ENCODE measurements at places on chromosomes 11 and 22.

DNA sequence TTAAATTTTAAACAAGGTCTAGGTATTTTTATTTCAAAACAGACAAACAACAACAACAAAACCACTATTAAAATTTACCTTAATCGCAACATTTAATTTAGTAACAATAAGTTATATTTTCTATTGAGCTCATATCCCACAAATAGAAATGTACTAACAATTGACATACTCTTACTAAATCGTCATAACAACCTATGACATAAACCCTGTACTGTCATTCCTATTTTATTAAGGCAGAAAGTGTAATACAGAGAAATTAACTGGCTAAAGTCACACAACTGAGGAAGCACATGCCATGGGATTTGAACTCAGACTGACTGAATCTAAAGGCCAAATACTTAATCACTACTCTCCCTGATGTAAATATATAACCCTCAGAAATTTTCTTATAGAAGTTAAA lies 3.0 kb downstream of the KIF18A start:
- DNase-seq = no peak

DNA sequence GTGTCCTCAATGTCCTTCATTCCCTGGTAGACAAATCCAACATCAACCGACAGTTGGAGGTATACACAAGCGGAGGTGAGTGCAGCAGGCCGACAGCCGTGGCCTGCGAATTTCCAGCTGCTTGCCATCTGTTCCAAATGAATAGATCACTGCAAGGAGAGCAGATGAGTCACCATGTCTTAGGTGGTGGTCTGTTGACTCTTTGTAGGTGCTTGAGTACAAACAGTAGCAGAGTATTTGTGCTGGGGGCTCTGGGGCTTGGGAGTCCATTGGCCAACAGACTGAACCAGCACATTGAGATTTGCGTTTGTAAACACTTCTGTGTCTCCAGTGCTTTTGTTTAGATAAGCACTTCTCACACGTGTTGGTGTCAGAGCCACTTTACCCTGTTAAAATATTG lies 21.1 kb downstream of the EIF3L start:
- DNase-seq = no peak

DNA sequence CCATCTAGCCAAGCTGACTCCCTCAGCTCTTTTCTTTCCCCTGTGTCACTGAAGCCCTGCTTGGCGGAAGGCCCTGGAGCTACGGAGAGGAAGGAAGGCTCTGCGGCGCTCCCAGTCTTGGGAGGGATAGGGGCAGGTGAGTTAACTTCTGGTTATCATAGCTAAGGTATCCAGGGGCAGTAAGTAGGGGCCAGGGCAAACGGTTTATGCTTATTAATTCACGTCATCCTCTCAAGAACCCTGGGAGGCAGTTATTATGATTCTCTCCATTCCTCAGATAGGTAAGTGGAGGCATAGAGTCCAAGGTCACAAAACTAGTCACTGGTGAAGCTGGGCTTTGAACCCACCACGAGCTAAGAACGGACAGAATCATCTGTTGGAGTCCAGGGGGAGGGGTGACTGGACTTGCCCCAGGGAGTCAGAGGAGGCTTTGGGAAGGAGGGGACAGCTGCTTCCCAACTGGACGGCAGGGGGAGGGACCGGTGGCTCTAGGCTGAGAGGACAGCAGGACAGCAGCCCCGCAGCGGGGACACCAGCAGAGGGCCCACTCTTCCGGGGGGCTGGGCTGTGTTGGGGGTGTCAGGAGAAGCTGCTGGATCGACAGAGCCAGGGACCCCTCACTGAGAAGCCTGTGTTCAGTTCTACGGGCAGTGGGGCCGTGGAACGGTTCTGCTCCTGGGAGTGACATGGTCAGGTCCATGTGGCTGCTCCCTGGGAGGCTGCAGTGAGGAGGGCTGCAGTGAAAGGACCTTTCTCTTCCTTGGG lies 3.5 kb downstream of the BAIAP2L2 start:
- no peak for DNase-seq

DNA sequence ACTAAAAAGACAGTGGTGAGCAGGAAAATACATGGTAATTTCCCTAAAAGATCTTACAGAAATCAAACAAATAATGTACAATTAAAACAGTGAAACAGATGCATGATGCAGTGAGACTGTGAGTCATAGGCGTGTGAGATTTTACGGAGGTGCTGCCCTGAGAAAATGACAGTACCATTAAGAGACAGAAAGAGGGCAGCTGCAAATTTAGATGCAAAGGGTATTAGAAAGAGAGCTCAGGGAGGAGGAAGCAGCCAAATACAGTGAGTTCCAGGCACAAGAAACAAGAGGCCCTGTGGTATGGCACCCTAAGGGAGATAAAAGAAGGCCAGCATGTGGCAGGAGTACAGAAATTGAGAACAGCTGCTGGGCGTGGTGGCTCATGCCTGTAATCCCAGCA lies 88.5 kb upstream of the FIBIN start:
- no peak for DNase-seq

- no peak for DNase-seq
Measured at GRCh38 chr11:112651386-112651785, 309.8 kb upstream of the NCAM1 start.

DNA sequence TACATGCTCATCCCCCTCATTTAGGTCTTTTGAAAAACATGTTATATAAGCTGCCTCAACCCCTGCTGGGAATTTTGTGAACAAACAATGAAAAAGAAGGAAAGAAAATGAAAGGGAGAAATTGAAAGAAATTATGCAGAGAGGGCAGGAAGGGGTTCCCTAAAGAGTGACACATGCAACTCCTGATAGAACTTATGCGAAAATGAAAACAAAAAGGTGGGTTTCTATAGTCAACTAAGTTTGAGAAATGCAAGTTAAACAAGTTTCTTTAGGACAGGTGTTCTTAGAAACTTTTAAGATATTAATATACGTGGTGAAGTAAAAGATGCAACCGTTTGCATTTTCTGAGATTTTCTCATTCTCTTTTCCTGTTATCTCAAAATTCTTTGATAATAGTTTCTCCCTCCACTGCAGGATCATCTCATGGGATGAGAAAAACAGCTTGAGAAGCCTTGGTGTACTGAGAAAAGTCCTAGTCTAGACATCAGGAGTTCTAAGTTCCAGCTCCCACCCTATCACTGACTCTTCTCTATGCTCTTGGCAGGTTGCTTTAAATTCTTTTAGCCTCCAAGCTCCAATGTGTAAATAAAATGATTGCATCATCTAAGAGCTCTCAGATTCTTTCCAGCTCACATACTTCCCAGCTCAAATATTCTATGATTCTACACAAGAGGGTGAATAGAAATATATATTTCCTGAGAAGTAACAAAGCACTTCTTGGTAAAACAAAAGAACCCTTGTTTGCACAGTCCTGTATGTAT lies 109.2 kb downstream of the FAM76B start:
- no peak for DNase-seq

- DNase-seq = no peak
Measured at GRCh38 chr11:128603003-128603696, 15.8 kb upstream of the ETS1 start.

DNA sequence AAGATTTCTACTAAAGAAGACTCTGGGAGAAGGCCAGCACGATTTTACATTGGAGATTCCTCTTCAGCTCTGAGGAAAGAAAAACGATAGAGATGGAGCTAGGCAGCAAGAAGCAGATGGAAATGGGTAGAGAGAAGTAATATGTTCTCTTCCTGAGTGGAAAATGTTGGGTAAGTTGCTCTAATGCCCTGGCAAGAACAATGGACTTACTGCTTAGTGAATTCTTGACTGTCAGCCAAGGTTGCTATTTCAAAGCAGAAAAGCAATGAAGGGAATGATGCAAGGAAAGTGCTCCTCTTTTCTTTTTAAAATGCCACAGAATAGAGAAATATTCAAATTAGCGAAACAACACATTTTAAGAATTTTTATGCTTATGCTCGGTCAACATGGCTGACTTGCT lies 38.4 kb upstream of the CWF19L2 start:
- no peak for DNase-seq

DNA sequence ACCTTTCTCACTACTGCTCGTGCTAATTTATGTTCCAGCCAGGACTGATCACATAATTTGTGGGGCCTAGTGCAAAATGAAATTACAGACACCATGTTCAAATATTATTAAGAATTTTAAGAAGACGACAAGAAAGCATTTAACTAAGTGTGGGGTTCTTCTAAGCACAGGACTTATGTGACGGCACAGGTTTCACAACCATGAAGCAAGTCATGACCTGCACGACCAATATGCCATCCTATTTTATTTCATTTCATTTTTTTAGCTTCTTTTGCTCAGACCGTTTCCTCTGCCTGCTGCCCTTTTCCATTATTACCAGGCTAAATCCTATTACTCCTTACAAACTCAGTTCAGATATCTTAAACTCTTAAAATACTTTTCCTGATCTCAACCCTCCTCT lies 462.5 kb downstream of the AASDHPPT start:
- DNase-seq = no peak

DNA sequence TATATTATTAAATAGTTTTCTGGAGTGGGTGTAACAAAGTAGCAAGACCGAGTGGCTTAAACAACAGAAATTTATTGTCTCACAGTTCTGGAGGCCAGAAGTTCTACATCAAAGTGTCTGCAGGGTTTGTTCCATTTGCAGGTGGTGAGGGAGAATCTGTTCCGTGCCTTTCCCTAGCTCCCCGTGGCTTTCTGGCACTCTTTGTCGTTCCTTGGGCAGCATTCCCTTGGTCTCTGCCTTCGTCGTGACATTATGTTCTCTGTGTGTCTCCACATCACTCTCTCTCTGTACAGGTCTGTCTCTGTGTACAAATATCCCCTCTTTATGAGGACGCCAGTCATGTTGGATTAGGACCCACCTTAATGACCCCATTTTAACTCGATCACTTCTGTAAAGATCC lies 38.2 kb downstream of the LDLRAD3 start:
- no peak for DNase-seq

- DNase-seq = peak; percentile 37
Measured at GRCh38 chr11:46537537-46538295, 56.1 kb downstream of the AMBRA1 start.

- no peak for DNase-seq
Measured at GRCh38 chr22:49957826-49958365, 2.7 kb upstream of the PIM3 start.

GRCh38 chr11:22151649-22152197 lies 41.2 kb upstream of the ANO5 start:
- no peak for DNase-seq

DNA sequence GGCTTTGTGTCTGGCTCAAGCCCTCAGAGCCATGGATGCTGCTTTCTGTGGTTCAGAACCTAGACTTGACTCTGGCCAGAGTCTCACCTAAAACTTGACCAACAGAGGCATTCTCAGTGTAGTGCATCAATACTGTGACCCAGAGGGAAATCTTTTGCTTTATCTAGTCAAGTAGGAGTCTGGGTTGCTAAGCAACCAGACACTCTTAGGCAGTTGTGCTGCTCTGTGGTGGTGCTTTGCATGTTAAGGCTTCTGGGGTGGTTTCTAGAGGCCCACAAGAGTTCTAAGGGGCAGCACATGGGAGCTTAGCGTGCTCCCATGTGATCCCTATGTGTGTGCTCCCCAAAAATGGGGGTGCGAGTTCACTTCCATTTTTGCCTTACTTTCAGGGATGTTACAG lies 224.6 kb upstream of the PLET1 start:
- DNase-seq = no peak

- DNase-seq = no peak
Measured at GRCh38 chr22:50091092-50091768, 1.4 kb downstream of the MOV10L1 start.

- no peak for DNase-seq
Measured at GRCh38 chr11:69670158-69670845, 4.9 kb downstream of the LTO1 start.
